Ammon's horn (tissue), 1 donor: ENCODE measurements at places on chromosomes 2 and 18.

DNA sequence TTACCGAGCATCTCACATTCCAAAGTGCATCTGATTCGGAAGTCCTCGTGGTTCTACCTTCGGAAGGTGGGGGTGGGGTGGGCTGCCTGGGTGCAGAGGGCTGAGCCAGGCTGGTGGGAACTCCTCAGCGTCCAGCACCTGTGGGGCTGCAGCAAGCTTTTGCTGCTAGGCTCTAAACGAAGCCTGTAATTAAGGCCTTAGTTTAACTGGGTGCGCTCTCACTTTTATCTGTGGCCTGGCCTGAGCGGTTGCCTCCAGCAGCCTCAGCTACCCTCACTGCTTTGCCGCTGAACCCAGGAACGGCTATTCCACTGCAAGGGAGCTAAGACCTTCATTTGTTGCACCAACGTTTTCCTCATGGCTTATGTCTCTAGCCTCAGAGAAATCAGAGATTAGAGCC is 48.4 kb downstream of the TMEM17 start:
- no peak for DNase-seq

- no peak for DNase-seq
These were observed 813.9 kb upstream of the CNTNAP5 start for GRCh38 chr2:123211181-123211580.

DNA sequence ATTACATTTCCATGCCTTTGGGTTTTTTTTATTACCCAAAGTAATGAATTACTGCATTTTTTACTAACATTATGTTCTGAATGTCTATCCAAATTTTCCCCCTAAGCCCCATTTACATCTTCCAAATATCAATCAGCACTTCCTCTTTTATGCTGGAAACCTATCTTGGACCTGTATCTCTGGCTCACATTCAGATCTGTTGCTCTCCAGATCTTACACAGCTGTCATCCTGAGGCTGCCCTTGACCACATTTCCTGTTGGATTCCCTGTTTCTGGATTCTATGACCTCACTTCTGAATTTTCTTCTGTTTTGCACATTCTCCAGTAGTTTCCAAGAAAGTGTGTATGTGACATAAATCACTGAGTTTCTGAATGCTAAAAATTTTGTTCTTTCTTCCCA is 146.7 kb downstream of the PDE1A start:
- no peak for DNase-seq

- no peak for DNase-seq
These were observed 5.7 kb downstream of the MCFD2 start for GRCh38 chr2:46909771-46910419.

- peak; percentile 67 for DNase-seq
These were observed 7.9 kb downstream of the CABLES1 start for GRCh38 chr18:23143016-23143814.

GRCh38 chr2:67476809-67477790 is 80.0 kb downstream of the ETAA1 start:
- DNase-seq: peak; percentile 14

DNA sequence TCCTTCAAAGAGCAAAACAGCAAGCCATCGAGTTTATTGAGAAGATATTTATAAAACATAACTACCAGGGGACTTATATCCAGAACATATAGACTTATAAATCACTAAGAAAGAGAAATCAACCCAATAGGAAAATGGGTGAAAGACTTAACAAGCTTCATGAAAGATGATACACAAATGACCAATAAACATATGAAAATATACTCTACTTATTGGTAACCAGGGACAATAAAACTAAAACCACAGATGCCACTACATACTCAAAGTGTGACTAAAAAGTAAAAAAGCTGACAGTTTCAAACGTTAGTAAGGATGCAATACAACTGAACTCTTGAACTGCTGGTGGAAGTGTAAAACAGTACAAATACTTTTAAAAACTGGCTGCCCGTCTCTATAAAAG is 154.3 kb downstream of the TMEM163 start:
- no peak for DNase-seq

DNA sequence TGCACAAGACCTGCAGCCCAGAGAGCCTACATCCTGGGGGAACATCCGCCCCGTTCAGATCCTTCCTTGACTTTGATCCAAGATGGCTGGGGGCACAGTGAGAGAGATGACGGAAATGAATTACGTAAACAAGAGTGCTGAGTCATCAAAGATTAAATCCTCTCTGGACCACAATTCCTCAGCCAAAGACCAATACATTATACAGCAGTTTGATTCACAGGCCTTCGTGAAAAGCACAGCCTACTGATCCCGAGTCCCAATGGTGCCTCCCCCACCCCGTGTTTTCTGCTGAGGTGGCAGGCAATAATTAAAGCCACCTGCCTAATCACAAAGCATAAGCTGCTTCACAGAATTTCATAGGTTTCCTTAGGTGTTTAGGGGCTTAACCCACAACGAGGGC is 43.0 kb downstream of the MYO5B start:
- DNase-seq: no peak

- no peak for DNase-seq
These were observed 563.6 kb upstream of the PKDCC start for GRCh38 chr2:41483982-41484857.

DNA sequence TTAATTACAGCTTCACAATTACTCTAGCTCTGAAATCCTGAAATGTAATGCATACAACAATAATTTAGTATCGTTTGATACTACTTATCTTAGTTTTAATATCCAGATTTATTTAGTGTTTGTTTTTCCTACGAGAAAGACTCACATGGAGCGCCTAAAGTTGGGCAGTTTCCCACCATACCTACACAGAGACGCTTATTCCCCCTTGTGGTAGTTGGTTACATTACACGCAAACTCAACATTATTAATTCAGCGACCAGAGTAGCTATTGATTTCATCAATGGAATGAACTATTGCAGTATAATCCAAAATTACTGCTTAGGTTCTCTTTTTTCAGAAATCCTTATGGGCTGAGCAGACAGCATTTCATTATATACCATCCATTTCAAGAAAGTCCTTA is 164.0 kb upstream of the REG3G start:
- no peak for DNase-seq

DNA sequence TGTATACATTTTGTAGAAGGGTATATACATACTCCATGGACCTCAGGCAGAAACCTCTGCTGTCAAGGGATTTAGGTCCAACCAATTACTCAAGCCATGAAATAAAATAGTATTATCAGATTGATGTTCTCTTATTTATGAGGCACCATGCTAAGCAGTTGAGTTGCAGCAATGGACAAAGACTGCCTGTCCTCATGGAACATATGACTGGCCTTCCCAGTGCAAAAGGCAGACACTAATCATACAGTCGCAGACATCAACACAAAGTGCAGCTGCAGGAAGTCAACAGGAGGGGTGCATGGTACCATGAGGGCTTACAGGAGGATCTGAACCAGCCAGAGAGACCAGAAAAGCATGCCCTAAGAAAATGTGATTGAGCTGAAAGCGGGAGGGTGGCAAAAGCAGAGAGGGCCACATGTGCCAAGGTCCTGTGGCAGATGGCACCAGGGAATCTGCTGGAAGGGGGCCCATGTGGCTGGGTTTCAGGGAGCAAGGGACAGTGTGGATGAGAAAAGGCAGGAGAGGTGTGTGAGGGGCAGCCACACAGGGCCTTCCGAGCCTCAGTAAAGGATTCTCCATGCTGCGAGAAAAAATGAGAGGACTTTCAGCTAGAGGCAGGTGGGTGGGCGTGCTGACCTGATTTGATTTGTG is 61.4 kb upstream of the RNF152 start:
- DNase-seq: no peak

DNA sequence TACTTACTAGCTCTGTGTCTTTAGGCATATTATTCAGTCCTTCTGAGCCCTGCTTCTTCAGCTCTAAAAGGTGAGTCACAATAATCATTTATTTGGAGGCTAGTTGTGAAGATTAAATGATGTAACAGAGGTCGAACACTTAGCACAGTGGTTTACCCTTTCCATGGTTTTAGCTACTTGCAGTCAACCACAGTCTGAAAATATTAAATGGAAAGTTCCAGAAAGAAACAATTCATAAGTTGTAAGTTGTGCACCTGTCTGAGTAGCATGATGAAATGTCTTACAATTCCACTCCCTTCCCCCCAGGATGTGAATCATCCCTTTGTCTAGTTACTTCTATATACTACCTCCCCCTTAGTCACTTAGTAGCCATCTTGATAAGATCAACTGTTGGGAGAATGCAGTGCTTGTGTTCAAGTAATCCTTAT is 217.6 kb upstream of the THUMPD2 start:
- DNase-seq: no peak

GRCh38 chr2:217792626-217793527 is 209.9 kb downstream of the TNS1 start:
- no peak for DNase-seq

DNA sequence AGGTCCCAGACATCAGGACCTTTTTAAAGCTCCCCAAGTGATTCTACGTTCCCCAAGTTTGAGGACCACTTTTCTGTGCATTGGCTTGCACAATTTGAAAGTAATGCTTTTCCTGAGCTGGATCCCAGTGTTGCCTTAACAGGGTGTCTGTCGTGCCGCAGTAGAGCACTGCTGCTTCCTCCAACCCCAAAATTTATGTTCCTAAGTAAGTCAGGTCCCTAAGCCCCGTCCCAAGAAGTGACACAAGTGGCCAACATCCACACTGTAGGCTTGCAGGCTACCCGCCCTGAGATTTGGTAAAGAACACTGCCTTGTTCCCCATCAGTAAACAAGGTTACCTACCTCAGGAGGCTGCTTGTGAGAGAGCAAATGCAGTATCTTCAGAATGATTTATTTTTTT is 2.0 kb downstream of the SFT2D3 start:
- no peak for DNase-seq

- no peak for DNase-seq
These were observed 8.5 kb downstream of the SEC11C start for GRCh38 chr18:59148192-59148591.

GRCh38 chr2:98554116-98554861 is 54.0 kb downstream of the COA5 start:
- DNase-seq: no peak

DNA sequence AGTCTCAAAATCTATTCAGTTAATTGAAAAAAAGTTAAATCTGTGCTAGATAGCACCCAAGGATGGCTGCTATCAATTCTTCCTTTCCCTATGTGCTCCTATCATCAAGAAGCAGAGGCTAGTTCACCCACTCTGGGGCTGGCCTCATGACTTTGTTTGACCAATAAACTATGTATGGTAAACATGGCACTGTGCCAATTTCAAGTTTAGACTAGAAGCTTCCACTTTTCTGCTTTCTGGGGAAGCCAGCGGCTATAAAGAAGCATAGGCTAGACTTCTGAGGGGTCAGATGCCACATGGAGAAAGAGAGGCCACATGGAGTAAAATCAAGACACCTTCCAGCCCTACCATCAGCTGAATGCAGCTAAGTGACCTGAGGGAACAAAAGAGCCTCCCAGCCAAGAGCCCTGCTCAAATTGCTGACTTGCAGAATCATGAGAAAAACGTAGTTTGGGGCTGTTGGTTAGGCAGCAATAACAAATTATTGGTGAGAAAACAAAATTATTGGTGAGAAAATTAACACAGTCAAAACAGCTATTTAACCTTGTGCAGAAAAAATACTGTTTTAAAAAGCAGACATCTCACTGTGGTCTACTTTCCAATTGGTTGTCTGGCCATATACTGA is 86.5 kb upstream of the SLC14A2 start:
- DNase-seq: no peak

DNA sequence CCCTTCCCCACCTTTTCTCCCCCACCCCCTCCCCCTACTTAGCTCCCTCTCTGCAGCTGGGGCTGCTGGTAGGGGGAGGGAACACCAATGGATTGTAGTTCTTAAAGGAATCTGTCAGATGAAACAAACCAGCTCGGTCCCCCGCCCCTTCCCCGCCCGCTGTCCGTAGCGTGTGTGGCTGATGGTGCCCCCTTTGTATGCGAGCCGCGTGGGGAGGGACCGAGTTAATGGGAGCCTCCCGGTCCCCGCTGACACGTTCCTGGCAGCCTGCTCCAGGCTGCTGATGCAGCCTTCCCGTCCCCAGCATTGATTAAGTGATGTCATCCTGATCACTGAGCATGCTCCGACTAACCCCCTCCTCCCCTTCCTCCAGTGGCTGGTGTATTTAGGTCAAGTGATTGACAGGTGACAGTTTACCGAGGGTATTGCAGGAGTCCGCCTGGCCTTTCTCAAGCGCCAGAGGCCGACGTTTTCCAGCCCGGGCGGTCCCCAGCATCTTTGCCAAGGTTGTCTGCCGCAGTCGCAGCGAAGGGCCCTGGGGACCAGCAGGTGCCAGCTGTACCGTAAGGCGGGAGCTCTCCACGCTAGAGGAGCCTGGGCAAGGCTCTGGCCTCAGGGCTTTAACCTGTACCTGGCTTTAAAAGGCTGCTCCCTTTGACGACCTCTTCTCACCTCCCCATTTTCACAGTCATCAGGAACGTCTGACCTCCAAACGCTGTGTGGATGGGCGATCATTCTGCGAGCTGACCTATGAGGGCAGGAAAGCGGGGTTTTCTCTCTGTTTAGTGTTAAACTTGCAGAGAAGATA is 1.8 kb downstream of the KIF5C start:
- DNase-seq: peak; percentile 85

- no peak for DNase-seq
These were observed 2.8 kb downstream of the SPR start for GRCh38 chr2:72889991-72890390.

GRCh38 chr2:105496271-105496670 is 97.4 kb upstream of the FHL2 start:
- DNase-seq: no peak

DNA sequence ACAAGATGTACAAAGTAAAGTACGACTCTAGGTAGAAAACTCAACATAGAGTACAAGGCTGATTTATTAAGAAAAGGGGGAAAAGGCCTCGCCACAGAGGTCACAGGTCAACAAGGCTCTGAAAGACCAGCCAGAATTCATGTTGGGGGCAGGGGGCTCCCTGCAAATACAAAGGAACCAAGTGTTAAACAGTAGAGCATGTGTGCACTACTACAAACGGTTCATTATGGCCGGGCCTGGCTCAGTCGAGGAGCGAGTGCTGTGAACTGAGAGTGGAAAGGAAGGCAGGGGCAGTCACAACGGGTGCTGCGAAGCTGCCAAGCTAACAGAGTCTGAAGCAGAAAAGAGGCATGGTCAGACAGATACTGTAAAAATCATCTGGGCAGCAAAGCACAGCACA is 77.1 kb downstream of the MBOAT2 start:
- DNase-seq: peak; percentile 94

- DNase-seq: no peak
These were observed 86.8 kb upstream of the SPHKAP start for GRCh38 chr2:228268301-228268700.

GRCh38 chr2:212050871-212051270 is 487.7 kb downstream of the ERBB4 start:
- DNase-seq: no peak

- no peak for DNase-seq
These were observed 44.5 kb downstream of the TXNL1 start for GRCh38 chr18:56593906-56594305.

GRCh38 chr18:28019425-28020108 is 157.4 kb downstream of the CDH2 start:
- DNase-seq: no peak

- no peak for DNase-seq
These were observed 26.3 kb downstream of the DHRS9 start for GRCh38 chr2:169095621-169096105.
